ENCODE measurements at places on chromosomes 6 and 20. TPM values are rescaled to one million over a fixed set of nuclear protein-coding genes. Genes with fewer than 3 reads are reported as not detected.

The OR12D3 gene
- total RNA-seq = not detected

The HDGFL1 gene
- total RNA-seq = not detected

The BMP5 gene
- 0.03 TPM for total RNA-seq

The RNF144B gene
- 2.7 TPM for total RNA-seq

The MATN4 gene
- not detected for total RNA-seq

Data from smooth muscle cell of the pulmonary artery (primary cell).